A549 treated with Hydrocortisone at 1 μM for 4 hours (cell line): ENCODE measurements at places on chromosomes 2 and 18. TPM values are rescaled to one million over a fixed set of nuclear protein-coding genes. Genes with fewer than 3 reads are reported as not detected.

Gene SLC40A1
- 1.5 to 2.9 TPM (median 1.6 TPM) in 5 replicates for total RNA-seq

Gene MOGAT1
- not detected in 5 replicates for total RNA-seq

Gene NAT8
- total RNA-seq = not detected in 5 replicates

Gene DNER
- total RNA-seq = 10.4 to 13.8 TPM (median 11.2 TPM) in 5 replicates

Gene FAM110C
- 0.08 to 0.30 TPM (median 0.21 TPM) in 5 replicates for total RNA-seq

Gene KCNG2
- total RNA-seq = 0.07 TPM in 1 of 5 replicates, not detected in the others

Gene NT5DC4
- total RNA-seq = not detected in 5 replicates

Gene CTLA4
- total RNA-seq = not detected in 5 replicates

Gene GALNT14
- 43.9 to 46.3 TPM (median 45.4 TPM) in 5 replicates for total RNA-seq

Gene HOXD12
- not detected in 5 replicates for total RNA-seq

Gene CAVIN2
- 35.0 to 72.9 TPM (median 54.7 TPM) in 5 replicates for total RNA-seq

Gene RBM43
- 2.8 to 4.0 TPM (median 3.3 TPM) in 5 replicates for total RNA-seq

Gene CDH19
- 0.38 to 1.3 TPM (median 0.83 TPM) in 5 replicates for total RNA-seq

Gene EMX1
- total RNA-seq = 0.08 to 0.14 TPM (median 0.11 TPM) in 4 of 5 replicates, not detected in the other

Gene RTP5
- not detected in 5 replicates for total RNA-seq

Gene TMEM178A
- 0.08 to 0.25 TPM (median 0.12 TPM) in 5 replicates for total RNA-seq

Gene ANKRD23
- 1.1 to 1.9 TPM (median 1.4 TPM) in 5 replicates for total RNA-seq

Gene PMAIP1
- 12.0 to 16.3 TPM (median 14.8 TPM) in 5 replicates for total RNA-seq

Gene SAG
- total RNA-seq = not detected in 5 replicates

Gene ASB18
- not detected in 5 replicates for total RNA-seq

Gene ELOA2
- total RNA-seq = not detected in 5 replicates

Gene TRIM43
- 0.07 to 0.15 TPM (median 0.08 TPM) in 3 of 5 replicates, not detected in the others for total RNA-seq

Gene CLIP4
- total RNA-seq = 19.6 to 24.9 TPM (median 22.7 TPM) in 5 replicates

Gene NTSR2
- 0.05 to 0.09 TPM in 2 of 5 replicates, not detected in the others for total RNA-seq

Gene CREB1
- 18.2 to 27.3 TPM (median 20.6 TPM) in 5 replicates for total RNA-seq

Gene GALNT13
- 5.9 to 12.4 TPM (median 9.1 TPM) in 5 replicates for total RNA-seq

Gene DLGAP1
- 0.02 to 0.12 TPM (median 0.07 TPM) in 3 of 5 replicates, not detected in the others for total RNA-seq

Gene MGAT4A
- 1.6 to 3.1 TPM (median 2.1 TPM) in 5 replicates for total RNA-seq

Gene ARHGAP15
- total RNA-seq = not detected in 5 replicates

Gene UGT1A4
- 0.06 to 0.16 TPM (median 0.10 TPM) in 4 of 5 replicates, not detected in the other for total RNA-seq

Gene CPO
- not detected in 5 replicates for total RNA-seq

Gene STEAP3
- 43.4 to 54.7 TPM (median 52.2 TPM) in 5 replicates for total RNA-seq

Gene PLGLB1
- 0.36 to 0.82 TPM (median 0.49 TPM) in 5 replicates for total RNA-seq

Gene CCDC74B
- total RNA-seq = 4.2 to 6.9 TPM (median 6.5 TPM) in 5 replicates

Gene LYPD6
- 0.06 to 0.09 TPM (median 0.08 TPM) in 5 replicates for total RNA-seq

Gene NEB
- 0.20 to 0.47 TPM (median 0.36 TPM) in 5 replicates for total RNA-seq

Gene NYAP2
- total RNA-seq = 0.02 TPM in 1 of 5 replicates, not detected in the others

Gene CXCR1
- total RNA-seq = not detected in 5 replicates

Gene NEU2
- not detected in 5 replicates for total RNA-seq

Gene GPR39
- 6.8 to 7.6 TPM (median 7.0 TPM) in 5 replicates for total RNA-seq

Gene FIGLA
- total RNA-seq = not detected in 5 replicates

Gene PAIP2B
- total RNA-seq = 0.22 to 0.31 TPM (median 0.27 TPM) in 5 replicates

Gene AKAIN1
- total RNA-seq = not detected in 5 replicates

Gene NOL4
- not detected in 5 replicates for total RNA-seq

Gene RIT2
- not detected in 5 replicates for total RNA-seq

Gene SLC23A3
- 0.29 to 0.82 TPM (median 0.65 TPM) in 5 replicates for total RNA-seq

Gene IGFBP2
- total RNA-seq = 64.8 to 96.2 TPM (median 86.6 TPM) in 5 replicates
